ENCODE measurements at places on chromosomes 2 and 18.

DNA sequence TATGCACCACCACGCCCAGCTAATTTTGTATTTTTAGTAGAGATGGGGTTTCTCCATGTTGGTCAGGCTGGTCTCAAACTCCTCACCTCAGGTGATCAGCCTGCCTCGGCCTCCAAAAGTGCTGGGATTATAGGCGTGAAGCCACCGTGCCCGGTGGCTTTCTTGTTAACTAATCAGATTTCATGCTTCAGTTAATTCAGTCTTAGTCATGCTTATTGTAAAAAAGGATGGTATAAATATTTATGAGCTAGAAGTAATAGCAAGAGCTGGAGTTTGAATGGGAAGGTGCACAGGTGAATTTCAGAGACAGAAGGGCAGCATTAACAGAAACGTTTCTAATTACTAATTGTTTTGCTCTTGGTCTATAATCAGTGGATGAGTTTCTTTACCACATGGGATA is 10.3 kb downstream of the GEMIN6 start:
- DNase-seq: no peak

DNA sequence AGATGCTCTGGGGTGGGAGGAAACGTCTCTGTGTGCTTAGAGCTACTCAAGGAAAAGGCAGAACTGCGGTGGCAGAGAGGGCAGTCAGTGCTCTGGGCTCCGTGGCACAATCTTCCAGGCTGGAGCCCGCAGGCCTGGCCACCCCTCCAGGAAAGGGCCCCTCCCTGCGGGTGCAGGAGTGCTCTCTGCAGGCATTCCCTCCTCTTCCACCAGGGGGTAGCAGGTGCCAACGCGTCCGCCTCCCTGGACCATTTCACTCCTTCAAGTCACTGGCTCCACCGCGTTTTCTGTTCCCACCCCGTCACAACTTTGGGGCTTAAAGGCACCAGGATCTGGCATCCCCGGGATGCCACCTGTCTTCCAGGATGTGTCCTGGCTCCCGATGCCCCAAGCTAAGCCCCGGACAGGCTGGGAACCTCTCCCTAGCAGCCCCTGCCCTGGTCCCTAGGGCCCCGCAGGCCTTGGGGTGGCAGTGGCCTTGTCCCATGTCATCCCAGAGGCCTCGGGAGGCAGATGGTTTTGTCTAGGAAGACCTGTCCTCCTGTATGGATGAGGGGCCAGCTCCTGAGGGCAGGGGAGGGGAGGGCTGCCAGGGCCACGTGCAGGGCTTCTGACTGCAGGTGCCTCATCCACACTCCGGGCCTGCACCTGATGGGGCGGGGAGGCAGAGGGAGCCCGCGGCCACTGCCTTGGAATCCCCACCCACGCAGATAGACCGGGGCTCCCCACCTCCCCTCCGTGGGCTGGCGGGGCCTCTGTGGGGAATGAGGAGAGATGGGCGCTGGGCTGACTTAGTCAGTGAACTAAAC is 26.4 kb downstream of the KCNIP3 start:
- peak; percentile 25 for DNase-seq

GRCh38 chr2:126860385-126860784 is 38.3 kb upstream of the TEX51 start:
- DNase-seq: no peak

GRCh38 chr2:30894498-30895119 is 87.4 kb upstream of the CAPN13 start:
- no peak for DNase-seq

GRCh38 chr18:3603421-3604234 is 153.7 kb downstream of the TGIF1 start:
- DNase-seq: peak; percentile 69

DNA sequence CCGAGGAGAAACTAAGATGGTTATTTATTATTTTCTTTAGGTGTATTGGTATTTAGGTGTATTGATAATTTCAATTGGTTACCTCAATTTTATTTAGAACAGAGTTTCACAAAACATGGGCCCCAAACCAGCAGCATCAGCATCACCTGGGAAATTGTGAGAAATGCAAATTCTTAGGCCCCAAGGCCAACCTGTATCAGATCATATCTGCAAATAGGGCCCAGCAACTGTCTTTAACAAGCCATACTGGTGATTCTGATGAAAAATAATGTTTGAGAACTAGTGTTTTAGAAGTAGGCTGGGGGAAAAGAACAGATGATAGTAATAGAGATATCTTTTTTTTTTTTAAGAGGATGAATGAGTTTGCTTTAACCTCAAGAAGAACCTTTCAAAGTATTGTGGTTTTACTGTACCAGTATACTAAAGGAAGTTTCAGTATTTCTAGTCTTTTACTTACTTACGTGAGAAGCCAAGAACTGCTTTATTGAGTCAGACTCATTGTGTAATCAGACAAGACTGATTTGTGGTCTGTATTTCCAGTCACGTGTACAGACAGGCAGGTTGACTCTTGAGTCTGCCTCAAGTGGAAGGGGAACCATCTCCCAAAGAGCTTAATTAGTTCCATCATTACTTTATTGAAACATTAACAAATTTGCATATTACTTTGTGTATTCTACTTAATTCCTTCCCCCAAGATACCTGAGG is 60.4 kb upstream of the GAREM1 start:
- DNase-seq: no peak

DNA sequence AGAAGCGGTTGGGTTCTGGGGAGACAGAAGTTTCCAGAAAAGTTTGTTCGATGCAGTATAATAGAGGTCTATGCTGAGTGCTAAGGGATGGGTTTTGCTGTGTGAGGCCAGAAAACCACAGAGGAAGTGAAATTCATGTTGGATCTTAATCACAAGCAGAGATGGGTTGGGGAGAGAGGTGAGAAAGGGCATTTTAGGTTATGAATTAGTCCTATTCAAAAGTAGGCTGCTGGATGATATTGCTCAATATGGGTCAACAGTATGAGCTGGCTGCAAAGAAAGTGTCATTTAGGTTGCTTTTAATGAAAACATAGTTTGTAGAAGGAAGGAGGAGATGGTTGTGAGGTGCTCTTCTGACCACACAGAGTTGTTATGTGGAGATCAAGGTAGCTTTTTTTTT is 118.8 kb upstream of the LHCGR start:
- no peak for DNase-seq

DNA sequence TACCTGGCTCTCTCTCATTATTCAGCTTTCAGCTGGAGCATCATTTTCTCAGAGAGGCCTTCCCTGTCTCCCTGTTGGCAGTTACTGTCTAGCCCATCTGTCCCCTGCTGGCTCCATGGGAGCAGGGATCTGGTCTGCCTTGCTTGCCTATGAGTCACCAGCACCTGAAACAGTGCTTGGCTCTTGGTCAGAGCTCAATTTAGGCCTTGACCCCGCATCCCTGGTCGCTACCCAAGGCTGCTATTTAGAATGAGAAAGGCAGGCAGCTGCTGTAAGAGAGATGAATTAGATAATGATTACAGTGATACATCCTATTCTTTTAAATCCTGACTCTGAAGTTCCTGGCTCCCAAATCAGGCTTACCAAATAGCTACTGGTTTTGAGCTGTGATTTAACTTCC is 32.9 kb downstream of the KCNE4 start:
- DNase-seq: no peak

DNA sequence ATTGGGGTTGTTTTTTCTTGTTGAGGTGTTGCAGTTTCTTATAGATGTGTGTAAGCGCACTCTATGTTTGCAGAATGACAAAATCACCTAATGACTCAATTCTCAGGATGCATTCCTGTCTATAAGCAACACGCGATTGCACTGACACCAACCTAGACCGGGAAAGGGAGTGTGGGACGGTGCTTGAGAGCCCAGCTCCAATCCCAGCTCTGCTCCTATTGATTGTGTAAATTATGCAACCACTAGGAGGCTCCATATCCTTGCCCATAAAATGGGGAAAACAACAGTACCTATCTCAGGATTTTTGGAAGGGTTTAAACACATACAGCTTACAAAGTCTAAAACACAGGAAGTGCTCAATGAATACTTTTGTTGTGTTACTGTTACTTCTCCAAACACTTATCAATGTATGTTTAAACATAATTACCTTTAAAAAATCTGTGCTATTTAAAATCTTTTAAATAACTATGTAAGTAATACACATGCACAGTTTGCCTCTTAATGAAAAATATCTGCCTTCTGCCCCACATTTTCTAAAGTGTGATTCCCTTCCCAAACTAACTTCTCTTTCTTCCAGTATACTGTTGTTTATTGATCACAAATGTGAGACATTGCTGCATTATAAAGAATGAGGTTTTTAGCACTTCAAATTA is 132.5 kb downstream of the SPHKAP start:
- DNase-seq: peak; percentile 49

DNA sequence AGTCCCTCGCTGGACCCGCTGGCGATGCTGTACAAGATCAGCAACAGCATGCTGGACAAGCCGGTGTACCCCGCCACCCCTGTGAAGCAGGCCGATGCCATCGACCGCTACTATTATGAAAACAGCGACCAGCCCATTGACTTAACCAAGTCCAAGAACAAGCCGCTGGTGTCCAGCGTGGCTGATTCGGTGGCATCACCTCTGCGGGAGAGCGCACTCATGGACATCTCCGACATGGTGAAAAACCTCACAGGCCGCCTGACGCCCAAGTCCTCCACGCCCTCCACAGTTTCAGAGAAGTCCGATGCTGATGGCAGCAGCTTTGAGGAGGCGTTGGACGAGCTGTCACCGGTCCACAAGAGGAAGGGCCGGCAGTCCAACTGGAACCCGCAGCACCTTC is 77.1 kb downstream of the TSHZ1 start:
- no peak for DNase-seq

- DNase-seq: peak; percentile 57
Observed at GRCh38 chr2:176653479-176654443, 384.5 kb downstream of the MTX2 start.

GRCh38 chr2:180523621-180524340 is 456.6 kb upstream of the UBE2E3 start:
- no peak for DNase-seq

DNA sequence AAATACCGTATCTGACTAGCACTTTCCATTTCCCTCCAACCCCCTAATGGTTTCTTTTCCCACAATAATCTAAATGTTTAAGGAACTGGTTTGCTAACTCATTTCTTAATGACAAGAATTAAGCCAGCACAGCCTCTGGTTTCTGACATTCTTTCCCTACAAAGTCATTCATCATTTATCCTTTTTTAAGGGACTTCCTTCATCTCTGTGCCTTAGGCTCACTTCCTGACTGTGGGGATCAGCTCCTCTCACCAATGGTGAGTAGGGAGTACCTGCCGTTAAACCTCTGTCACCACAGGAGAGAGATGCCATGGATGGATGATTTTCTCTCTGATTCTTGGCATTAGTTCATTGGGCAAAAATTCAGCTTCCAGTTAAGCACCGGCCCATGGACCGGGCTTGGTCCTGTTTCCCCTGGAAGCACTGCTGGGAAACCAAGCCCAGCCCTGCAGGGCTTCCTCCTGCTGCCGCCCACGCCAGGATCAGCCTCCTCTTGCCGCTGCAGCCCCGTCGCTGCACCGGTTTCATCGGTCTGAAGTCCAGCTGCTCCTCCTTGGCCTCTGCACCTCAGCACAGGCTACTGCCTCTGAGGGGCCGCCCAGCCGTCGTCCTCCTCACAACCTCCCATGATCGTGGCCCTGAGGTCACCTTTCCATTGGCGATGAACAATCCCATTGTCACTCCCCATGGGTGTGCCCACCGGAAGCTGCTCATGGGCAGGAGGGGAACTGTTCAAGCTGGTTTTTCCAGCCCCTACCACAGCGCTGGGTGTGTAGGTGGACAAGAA is 64.0 kb upstream of the ZNF516 start:
- no peak for DNase-seq

DNA sequence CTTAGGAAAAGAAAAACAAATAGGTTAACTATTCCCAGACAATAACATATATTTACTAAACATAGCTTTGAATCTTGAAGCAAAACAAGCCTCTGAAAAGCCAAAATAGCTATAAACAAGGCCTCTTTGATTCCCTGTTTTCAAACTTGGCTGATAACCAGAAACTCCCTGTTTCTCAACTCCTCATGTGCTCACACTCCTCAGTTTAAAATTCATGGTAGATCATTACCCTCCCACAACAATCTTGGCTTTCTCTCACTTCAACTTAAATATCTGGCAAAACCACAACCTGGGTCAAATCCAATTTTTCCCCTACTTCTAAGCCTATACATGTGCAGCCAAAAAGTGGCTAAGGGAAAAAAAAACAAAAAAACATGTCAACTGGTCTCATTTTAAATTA is 15.6 kb downstream of the SUCLG1 start:
- DNase-seq: no peak

- no peak for DNase-seq
Observed at GRCh38 chr2:59770651-59771050, 782.8 kb downstream of the BCL11A start.

- no peak for DNase-seq
Observed at GRCh38 chr2:198703281-198703680, 754.5 kb downstream of the SATB2 start.

DNA sequence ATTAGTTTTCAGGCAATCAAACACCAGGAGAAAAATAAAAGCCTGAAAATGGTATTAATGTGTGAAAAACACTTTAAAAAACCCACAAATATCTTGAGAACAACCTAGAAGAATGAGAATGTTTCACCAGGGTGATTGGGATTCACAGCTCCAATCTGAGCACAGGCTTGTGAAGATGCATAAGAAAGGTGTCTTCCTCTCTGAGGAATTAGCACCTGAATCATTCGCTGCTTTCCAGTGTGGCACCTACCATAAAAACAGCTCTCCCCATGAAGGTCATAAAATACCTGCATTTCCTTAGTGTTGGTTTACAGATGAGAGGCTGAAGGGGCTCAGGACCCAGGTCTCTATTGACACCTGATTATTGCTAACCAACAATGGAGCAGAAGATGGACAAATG is 499.7 kb upstream of the KLHL29 start:
- DNase-seq: no peak

DNA sequence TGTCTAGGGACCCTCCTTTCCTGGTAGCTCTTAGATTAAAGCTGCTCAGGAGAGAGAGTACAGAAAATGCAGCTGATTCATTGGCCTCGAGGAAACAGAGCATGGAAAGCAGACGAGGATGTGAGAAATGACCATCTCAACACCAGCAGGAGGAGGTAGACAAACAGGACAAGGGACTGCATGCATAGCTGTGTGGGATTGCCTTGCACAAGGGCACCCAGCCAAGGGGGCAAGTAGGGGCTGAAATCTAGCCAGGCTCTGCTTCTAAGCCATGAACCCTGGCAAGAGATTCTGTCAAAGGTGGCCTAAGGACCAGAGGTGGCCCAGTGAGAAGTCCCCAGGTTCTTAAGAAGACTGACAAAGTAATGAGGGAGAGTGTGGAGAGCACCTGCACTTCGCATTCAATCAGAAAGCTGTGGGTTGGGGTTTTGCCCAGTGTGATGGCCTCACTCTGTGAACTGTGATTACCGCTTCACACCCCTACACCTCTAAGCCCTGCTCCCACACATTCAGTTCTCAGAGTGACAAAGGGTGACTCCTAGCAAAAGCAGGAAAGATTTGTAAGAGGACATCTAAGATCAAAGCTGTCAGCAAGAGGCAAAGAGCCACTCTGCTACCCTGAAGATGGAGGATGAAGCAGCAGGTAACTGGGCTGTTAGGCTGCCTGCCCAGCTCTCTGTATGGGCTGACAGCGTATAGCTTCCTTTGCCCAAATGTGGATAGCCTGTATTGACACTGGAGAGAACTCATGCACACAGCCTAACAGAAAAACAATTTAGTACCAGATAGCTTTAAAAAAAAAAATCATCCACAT is 151.3 kb upstream of the PELI1 start:
- DNase-seq: no peak
